ENCODE measurements at places on chromosomes 7 and 10. TPM values are rescaled to one million over a fixed set of nuclear protein-coding genes. Genes with fewer than 3 reads are reported as not detected.
A peak's percentile ranks its signal among the peaks of the same experiment; 100 is the strongest.

GRCh38 chr10:21318540-21319167 is 206.8 kb downstream of the SKIDA1 start:
- no peak overlapping the region for H3K4me3 ChIP-seq
- no peaks in the 10 kb centered on the region for H3K36me3 ChIP-seq
- no peaks in the 10 kb centered on the region for H3K27me3 ChIP-seq
- no peak overlapping the region for H3K27ac ChIP-seq

SOSTDC1 gene
- total RNA-seq = 8.4 TPM

GRCh38 chr7:151920488-151920887 is 35.8 kb upstream of the GALNTL5 start:
- DNase-seq = no peak
- H3K4me1 ChIP-seq = peaks cover 31% of the 10 kb centered on the region
- H3K4me3 ChIP-seq = no peak overlapping the region
- no peak overlapping the region for H3K27ac ChIP-seq

CAMK2B gene
- total RNA-seq = not detected

GRCh38 chr10:6239213-6239991 is 36.7 kb downstream of the PFKFB3 start:
- no peaks in the 10 kb centered on the region for H3K27me3 ChIP-seq
- DNase-seq = peak; percentile 34
- no peak overlapping the region for H3K4me3 ChIP-seq
- H3K27ac ChIP-seq = no peak overlapping the region
- H3K4me1 ChIP-seq = peaks cover 6% of the 10 kb centered on the region

OLAH gene
- total RNA-seq = not detected

DNA sequence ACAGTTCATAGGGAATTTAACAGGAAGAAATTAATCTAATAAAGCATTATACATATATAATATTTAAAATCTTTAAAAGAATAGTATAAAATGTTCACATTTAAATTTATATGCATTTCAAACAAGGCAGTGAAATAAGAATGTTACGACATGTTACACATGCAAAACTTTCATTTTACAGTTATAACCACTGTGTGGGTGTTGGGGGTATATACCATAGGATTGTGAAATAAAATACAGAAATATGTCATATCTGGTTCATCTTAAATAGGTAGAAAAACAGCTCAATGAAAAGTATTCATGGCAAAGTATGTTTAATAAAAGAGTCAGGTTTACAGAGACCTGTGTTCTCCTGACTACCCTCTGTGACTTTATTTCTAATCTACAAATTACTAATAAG is 45.6 kb downstream of the CHCHD3 start:
- DNase-seq = no peak
- H3K4me1 ChIP-seq = no peaks in the 10 kb centered on the region
- no peaks in the 10 kb centered on the region for H3K36me3 ChIP-seq
- H3K27ac ChIP-seq = no peak overlapping the region
- no peaks in the 10 kb centered on the region for H3K27me3 ChIP-seq

DNA sequence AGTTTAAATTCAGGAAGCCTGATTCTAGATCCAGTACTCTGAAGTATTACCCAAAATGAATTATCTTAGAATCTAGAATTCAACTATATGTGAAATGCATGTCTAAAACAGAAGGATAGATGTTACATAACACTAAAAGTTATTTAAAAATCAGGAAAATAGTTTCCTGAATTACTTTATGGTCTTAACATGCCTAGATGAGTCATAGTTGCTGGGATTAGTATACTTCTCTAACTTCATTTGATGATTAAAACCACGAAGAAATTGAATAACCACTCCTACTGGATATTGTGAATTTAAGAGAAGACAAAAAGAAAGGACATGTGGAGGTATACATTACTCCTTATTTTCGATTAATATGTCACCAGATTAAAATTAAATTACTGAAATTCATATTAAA is 65.5 kb downstream of the ATAD1 start:
- H3K36me3 ChIP-seq = no peaks in the 10 kb centered on the region
- no peaks in the 10 kb centered on the region for H3K27me3 ChIP-seq
- H3K4me1 ChIP-seq = no peaks in the 10 kb centered on the region
- H3K27ac ChIP-seq = no peak overlapping the region
- DNase-seq = no peak

- H3K36me3 ChIP-seq = no peaks in the 10 kb centered on the region
- no peaks in the 10 kb centered on the region for H3K27me3 ChIP-seq
- no peak overlapping the region for H3K27ac ChIP-seq
- no peak overlapping the region for H3K4me3 ChIP-seq
- H3K4me1 ChIP-seq = no peaks in the 10 kb centered on the region
- no peak for DNase-seq
Observed at GRCh38 chr7:48252995-48253394, 81.7 kb downstream of the ABCA13 start.

- no peak overlapping the region for H3K4me3 ChIP-seq
- peaks cover 2% of the 10 kb centered on the region for H3K36me3 ChIP-seq
- DNase-seq = no peak
- H3K4me1 ChIP-seq = peaks cover 16% of the 10 kb centered on the region
Observed at GRCh38 chr10:114271075-114271778, 32.2 kb downstream of the VWA2 start.

DNA sequence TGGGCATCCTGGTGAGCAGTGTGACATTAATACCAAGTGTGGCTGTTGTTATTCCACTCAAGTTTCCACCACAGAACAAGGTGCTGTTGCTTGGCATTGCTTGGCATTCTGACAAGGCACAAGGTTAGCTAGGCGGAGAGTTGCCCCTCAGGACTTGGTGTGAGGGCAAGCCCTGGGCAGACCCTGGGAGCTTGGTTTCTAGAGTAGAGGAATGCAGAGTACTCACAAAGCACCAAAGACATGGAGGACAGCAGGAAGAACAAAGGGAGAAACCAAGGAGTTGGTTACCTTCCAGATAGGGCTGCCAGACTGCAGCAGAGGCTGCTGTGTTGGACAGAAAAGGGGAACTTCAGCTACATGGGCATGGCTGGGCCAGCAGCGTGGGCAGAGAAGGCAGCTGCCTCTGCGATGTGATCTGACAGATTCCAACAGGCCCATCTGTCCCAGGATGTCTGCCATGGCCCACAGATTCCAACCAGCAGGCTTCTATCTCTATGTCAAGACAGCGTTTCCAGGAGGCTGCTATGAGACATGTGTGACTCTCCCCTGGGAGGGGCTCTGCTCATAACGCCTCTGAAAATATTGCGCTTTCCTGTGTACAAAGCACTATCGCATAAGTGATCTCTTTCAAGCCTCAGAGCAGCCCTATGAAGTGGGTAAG is 1.8 kb downstream of the GOLGA7B start:
- DNase-seq = no peak
- H3K36me3 ChIP-seq = no peaks in the 10 kb centered on the region
- H3K27me3 ChIP-seq = no peaks in the 10 kb centered on the region

DNA sequence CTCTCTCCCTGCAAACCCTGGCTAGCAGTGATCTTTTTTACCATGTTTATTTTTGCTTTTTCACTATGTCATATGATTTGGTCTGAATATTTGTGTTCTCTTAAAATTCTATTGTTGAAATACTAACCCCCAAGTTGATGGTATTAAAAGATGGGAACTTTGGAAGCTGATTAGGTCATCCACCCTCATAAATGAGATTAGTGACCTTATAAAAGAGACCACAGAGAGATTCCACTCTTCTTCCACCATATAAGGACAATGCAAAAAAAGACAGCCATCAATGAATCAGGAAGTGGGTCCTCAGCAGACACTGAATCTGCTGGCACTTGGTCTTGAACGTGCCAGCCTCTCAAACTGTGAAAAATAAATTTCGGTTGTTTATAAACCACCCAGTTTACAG is 112.8 kb upstream of the KCND2 start:
- H3K4me1 ChIP-seq = no peaks in the 10 kb centered on the region
- no peak for DNase-seq
- H3K27ac ChIP-seq = no peak overlapping the region
- H3K27me3 ChIP-seq = no peaks in the 10 kb centered on the region
- H3K36me3 ChIP-seq = no peaks in the 10 kb centered on the region

DNA sequence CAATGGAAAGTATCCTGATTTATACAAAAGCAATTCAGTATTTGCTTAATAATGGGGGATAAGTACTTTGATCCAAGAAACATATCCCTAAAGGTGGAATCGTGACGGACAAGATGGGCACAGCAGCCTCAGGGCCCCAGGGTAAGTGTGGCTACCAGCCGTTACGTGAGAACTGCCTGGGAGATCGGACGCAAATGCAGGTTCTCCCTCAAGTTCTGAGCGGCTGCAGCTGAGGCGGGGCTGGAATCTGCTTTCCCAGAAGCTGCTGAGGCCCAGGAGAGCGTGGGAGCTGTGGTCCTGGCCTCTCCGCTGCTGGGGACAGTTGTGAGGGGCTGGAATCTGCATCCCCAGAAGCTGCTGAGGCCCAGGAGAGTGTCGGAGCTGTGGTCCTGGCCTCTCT is 13.5 kb downstream of the FOXL3 start:
- no peaks in the 10 kb centered on the region for H3K36me3 ChIP-seq
- no peaks in the 10 kb centered on the region for H3K4me1 ChIP-seq
- no peaks in the 10 kb centered on the region for H3K27me3 ChIP-seq
- no peak overlapping the region for H3K27ac ChIP-seq

GRCh38 chr7:129218514-129219062 is 6.2 kb upstream of the AHCYL2 start:
- no peak overlapping the region for H3K27ac ChIP-seq
- peak; percentile 80 for DNase-seq
- H3K27me3 ChIP-seq = no peaks in the 10 kb centered on the region

MEST gene
- total RNA-seq = 270 TPM

DNA sequence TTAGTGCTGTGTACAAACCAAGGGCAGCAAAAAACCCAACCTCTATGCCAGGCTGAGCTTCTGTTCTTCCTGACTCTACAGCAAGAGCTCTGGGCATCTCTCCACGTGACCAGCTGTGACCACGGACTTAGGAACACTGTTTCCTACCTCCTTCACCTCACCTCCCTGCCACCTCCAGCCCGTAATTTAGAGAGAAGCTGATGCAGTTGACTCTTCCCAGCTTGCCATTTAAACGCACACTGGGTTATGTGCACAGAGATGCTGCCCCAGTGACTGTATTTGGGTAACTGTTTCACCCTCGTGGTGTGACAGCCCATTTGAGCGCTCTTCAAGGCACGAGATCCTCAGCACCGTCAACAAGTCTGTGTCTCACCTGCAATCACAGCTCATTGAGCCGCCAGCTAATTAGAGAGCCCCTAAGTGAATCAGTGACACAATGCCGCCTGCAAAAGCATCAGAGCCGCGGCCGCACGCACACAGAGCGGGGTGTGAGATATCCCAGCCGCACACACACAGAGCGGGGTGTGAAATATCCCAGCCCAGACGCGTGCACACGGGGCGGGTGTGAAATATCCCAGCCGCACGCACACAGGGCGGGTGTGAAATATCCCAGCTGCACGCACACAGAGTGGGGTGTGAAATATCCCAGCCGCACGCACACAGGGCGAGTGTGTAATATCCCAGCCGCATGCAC is 319.7 kb downstream of the PTPRN2 start:
- H3K4me1 ChIP-seq = no peaks in the 10 kb centered on the region
- H3K27ac ChIP-seq = no peak overlapping the region
- no peaks in the 10 kb centered on the region for H3K36me3 ChIP-seq
- DNase-seq = peak; percentile 10
- H3K4me3 ChIP-seq = no peak overlapping the region

GRCh38 chr7:107469929-107470328 is at the start of gene GPR22:
Gene GPR22 (plus strand): TSS chr7:107470057. CDS start chr7:107474061, 4,004 bp downstream.
- DNase-seq = no peak
- H3K4me1 ChIP-seq = no peaks in the 10 kb centered on the region
- no peak within 1 kb of the TSS for H3K4me3 ChIP-seq
- no peaks in the 10 kb centered on the region for H3K27me3 ChIP-seq
- no peak within 1 kb of the TSS for H3K27ac ChIP-seq

HOXA13 gene
- 0.68 TPM for total RNA-seq

DNA sequence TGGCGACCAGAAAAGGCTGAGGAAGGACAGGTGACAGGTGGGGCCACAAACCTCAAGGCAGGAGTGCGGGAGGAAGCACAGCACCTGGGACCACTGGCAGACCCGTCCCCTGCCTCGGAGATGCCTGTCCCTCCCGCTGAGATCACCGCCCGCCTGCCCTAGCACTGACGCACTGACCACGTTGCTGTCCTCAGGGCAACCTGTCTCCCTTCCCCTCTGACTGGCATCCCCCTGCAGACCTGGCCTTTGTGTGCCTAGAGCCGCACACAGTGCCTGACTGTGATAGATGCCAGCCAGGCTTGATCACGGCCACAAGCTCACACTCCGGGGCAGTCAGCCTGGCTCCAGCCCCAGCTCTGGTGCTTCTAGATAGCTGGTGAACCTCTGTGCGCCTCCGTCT is 58.4 kb upstream of the EN2 start:
- no peaks in the 10 kb centered on the region for H3K27me3 ChIP-seq
- no peaks in the 10 kb centered on the region for H3K36me3 ChIP-seq
- no peak overlapping the region for H3K27ac ChIP-seq
- no peak for DNase-seq

GRCh38 chr7:127665922-127666321 is 13.9 kb downstream of the SND1 start:
- H3K4me3 ChIP-seq = no peak overlapping the region
- H3K36me3 ChIP-seq = no peaks in the 10 kb centered on the region
- no peak for DNase-seq
- H3K4me1 ChIP-seq = no peaks in the 10 kb centered on the region
- no peaks in the 10 kb centered on the region for H3K27me3 ChIP-seq
- peak overlapping the region; percentile 73 for H3K27ac ChIP-seq

GRCh38 chr7:17998692-17999091 is 29.0 kb downstream of the PRPS1L1 start:
- no peaks in the 10 kb centered on the region for H3K36me3 ChIP-seq
- no peak overlapping the region for H3K27ac ChIP-seq
- H3K4me1 ChIP-seq = no peaks in the 10 kb centered on the region
- H3K27me3 ChIP-seq = no peaks in the 10 kb centered on the region
- H3K4me3 ChIP-seq = no peak overlapping the region

GRCh38 chr10:5460468-5461202 is 38.7 kb downstream of the CALML5 start:
- H3K27me3 ChIP-seq = no peaks in the 10 kb centered on the region
- H3K4me1 ChIP-seq = peaks cover 18% of the 10 kb centered on the region
- no peak for DNase-seq
- H3K36me3 ChIP-seq = peaks cover 6% of the 10 kb centered on the region
- no peak overlapping the region for H3K27ac ChIP-seq

- no peaks in the 10 kb centered on the region for H3K27me3 ChIP-seq
- H3K27ac ChIP-seq = no peak overlapping the region
- H3K4me1 ChIP-seq = 0 out of 2 replicates have a peak, but pooled peaks cover 3% of the 10 kb centered on the region
- H3K36me3 ChIP-seq = peaks cover 1% of the 10 kb centered on the region
Observed at GRCh38 chr7:2646336-2646679, 14.5 kb downstream of the TTYH3 start.

DNA sequence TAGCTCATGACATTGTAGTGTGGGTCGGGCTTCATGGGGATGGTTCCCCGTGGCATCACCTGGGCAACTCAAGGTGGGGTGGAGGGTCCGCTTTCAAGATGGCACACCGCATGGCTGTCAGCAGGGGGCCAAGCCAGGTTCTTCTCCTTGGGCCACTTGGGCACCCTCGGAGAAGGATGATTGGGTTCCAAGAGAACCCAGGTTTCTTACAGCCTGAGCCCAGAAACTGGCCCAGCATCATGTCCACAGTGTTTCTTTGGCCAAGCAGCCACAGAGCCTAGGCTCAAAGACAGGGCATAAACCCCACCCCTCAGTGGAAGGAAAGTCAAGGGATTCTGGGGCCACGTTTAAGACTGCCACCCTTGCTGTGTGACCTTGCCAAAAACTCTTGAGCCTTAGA is 110.6 kb downstream of the PTPN20 start:
- no peaks in the 10 kb centered on the region for H3K27me3 ChIP-seq
- H3K36me3 ChIP-seq = no peaks in the 10 kb centered on the region
- no peak overlapping the region for H3K4me3 ChIP-seq
- DNase-seq = no peak

- 0 out of 2 replicates have a peak, but pooled peaks cover 7% of the 10 kb centered on the region for H3K4me1 ChIP-seq
- no peaks in the 10 kb centered on the region for H3K36me3 ChIP-seq
- peak; percentile 60 for DNase-seq
- H3K27me3 ChIP-seq = no peaks in the 10 kb centered on the region
- H3K4me3 ChIP-seq = peak overlapping the region; percentile 91
Observed at GRCh38 chr7:100435401-100436304, 644 bp downstream of the PPP1R35 start.

All from Caco-2 (cell line).